Lung (tissue), 17 donors: ENCODE measurements at places on chromosomes 1 and 21.

DNA sequence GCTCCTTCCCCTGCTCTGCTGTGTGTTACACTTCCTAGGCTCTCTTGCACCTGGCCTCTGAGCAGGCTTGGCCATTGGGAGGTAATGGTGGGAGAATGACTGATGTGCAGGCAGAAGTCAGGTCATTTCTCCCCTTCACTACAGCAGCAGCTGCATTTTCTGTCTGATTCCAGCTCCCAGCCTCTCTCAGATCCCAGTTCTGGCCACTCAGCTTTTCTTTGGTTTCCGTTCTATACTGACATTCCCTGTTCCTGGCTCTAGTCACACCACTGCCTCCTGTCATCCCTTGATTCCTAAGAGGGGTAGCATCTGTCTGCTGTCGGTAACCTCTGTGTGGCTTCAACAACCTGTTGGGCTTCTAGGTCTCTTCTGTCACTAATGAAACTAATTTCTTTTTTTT, 127.7 kb upstream of the HOOK1 start:
- DNase-seq: no peak

DNA sequence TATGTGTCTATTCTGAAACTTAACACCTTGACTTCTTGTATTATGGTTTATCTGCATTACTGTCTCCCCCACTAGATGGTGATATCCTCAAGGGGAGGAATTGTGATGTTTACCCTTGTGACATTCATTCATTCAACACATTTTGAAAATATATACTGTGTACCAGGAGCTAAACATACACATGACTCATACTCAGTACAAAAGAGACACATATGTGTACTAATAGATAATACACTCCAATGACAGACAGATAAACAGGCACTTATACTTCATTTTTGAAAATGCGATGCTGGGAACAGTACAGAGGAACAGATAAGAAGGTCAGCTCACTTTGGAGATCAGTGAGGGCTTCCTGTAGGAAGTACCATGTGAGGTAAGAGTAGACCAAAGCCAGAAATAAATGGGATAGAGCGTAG, 8.9 kb upstream of the RAB3GAP2 start:
- peak; percentile 22 for DNase-seq

DNA sequence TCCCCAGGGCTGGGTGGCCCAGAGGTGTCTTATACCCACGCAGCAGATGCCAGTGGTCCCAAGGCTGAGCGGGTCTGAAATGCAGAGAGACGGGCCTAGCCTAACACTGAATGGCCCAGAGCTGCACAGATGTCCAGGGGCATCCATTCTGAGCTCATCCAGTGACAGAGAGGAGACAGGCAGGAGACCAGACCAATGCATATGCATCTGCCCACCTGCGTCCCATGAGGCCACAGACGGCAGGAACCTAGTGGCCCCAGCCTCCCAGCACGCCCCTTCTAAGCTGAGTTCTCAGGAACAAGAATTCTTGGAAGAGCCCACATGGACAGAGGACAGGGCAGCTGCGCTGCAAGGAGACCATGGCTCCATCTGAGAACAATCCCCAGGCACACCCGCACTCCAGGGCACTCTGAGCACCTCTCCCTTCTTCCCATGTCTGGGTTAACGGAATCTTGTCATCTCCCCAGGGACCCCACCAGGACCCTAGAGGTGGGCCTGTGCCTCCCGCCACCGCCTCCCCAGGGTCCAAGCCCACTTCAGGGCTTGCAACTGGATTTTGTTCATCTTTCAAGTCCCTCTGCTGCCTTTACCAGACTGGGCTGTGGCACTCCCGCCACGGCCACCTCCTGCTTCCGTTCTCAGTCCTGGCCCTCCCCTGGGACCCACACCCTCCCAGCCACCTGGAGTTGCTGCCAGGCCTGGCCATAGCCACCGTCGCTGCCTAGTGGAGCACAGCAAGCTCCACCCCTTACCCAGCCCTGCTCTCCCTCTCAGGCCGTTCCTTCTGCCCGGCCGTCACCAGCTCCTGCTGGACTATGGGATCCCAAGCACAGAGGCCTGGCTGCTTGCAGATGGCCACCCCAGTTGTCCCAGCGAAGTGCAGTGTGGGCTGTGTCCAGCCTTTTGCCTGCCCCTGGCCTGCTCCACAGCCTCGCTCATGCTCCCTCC, 3.3 kb downstream of the WNT3A start:
- DNase-seq: no peak

DNA sequence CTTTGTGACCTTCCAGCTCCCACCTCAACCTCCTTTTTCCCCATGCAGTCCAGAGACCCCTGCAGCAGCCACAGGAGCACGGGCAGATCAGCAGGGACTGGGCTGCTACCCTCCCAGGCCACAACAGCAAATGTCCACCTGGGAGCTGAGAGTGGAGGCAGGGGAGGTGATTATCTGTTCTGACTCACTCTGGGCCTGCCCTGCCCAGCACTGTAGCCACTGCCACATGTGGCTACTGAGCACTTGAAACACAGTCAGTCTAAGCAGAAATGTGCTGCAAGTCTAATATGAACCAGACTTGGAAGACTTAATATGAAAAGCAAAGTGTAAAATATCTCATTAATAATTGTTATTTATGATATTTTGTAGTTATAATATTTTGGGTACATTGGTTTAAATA, 148.9 kb upstream of the VANGL1 start:
- DNase-seq: no peak

- DNase-seq: no peak
These were observed 43.1 kb upstream of the PTPRC start for GRCh38 chr1:198595765-198596164.

GRCh38 chr1:29698033-29698432, 461.7 kb downstream of the PTPRU start:
- peak; percentile 51 for DNase-seq

DNA sequence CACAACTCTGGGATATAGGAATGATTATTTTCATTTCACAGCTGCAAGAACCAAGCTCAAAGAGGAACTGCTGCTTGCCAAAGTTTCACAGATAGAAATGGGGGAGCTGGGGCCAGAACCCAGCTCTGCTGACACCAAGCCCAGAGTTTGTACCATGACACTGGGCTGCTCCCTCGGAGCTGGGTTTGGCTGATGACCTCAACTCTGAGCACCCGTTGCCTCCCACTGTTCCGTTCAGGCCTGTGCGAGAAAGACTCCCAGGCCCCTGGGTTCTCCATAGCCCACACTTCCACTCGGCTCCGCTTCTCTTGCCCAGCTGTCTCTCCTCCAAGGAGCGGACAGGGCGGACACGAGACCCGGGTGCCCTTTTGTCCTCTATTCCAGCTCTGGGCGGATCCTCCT, 55.2 kb downstream of the NGF start:
- DNase-seq: peak; percentile 51

DNA sequence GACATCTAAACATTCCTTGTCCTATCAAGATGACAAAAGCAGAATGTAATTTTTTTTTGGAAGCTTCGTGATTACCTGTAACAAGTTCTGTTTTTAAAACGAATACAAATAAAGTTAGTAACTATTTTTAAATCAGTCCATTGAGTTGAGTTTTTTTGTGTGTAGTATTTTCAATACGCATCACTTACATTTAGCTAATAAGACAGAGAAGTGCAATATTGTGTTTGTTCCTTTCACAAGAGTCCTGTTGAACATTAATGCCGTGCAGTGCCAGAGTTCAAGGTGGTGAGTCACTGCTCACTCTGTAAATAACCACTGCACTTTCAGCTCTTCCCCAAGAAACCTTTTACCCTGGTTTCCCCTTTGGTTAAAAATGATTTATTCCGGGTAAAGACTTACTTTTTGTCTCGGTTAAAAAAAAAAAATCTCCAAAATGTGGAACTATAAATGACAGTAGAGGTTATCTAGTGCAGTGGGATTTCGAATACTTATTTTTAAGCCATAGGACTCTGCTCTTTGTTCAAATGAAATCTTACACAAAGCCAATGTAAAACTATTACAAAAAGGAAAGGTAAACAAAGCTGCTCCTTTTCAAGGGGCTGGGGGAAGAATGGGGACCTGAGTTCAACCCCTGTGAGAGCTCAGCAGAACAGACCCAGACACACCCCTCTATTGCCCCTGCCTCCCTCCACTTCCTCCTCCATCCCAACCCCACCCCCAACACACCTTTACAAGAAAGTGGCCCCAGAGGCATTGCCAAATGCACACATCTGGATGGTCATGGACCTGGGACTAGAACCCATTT, 14.8 kb upstream of the NCMAP start:
- no peak for DNase-seq

DNA sequence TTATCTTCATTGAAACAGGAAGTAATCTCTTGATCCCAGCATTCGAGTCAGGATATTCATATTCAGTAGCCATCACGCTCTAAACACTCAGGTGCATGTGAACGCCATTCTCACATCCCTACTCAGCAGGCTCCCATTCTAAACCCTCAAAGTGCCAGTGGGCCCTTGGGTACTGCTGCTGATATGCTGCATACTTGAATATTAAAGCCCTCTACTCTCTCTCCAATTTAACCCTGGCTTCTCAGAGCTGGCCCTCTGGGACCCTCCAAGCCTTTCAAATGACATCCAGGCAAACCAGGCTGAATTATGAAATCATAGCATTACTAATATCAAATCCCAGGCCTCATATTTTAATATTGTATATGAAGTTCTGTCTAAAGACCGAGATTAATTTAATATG, 468.2 kb downstream of the NUF2 start:
- DNase-seq: no peak

DNA sequence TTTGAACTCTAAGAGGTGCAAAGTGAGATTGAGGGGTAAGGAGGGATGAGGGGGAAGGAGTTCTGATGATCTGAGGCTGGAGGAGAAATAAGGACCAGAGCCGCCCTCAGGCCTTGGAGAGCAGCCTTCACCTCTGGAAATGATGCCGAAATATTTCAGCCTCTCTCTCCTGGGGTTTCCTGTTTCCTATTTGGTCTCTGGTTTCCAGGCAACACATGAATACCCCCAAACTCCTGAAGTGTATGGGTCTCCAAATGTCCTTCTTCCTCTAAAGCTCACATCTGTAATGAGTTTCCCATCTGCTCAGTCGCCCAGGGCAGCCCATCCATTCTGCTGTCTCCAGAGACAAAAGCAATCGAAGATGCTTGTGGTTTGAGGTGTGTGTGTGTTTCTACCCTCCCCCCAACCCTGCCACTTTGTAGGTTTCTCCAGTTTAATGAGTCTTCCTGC, 52.0 kb upstream of the FAM20B start:
- DNase-seq: peak; percentile 61

DNA sequence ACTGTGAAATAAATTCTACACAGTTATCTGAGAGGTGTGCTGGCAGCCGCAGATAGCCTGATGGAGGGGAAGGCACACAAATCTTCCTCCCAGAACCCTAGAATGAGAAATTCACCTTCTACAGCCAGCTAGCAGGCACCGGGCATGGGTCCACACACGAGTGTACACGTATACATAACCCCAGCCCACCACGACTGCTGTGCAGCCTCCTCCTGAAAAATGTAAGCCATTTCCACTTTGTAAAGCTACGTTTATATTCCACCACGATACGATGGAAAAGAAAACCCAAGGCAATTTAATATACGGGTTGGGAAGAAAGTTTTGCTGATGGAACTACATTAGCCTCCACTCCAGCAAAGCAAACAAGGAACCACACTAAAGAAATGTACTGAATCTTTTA, 1.8 kb downstream of the BTG3 start:
- peak; percentile 50 for DNase-seq

GRCh38 chr1:165168467-165168866, 188.0 kb downstream of the LMX1A start:
- DNase-seq: no peak

- DNase-seq: no peak
These were observed 112.4 kb upstream of the VANGL1 start for GRCh38 chr1:115529216-115529897.

DNA sequence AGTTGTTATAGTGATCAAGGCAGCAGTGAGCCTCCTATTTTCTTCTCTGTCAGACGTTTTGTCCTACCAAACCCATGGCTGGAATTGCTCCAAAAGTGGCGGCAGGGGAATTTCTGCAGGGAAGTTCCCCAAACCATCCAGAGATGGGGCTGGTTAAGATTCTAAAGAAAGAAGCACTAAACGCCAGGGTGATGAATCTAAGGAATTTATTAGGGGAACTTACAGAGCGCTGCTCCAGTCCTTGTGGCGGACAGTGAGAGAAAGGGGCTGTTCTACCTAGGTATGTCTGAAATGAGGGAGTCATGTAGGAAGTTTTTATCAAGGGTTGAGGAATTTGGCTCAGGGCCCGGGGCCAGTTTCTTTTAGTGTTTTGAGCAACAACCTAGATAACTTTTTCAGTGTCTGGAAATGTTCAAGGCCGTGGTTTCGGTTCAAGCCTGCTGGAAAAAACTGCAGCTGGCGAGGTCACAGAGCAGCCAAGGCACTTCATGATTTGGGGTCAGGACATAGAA, 222.4 kb upstream of the B3GALT2 start:
- DNase-seq: peak; percentile 82

DNA sequence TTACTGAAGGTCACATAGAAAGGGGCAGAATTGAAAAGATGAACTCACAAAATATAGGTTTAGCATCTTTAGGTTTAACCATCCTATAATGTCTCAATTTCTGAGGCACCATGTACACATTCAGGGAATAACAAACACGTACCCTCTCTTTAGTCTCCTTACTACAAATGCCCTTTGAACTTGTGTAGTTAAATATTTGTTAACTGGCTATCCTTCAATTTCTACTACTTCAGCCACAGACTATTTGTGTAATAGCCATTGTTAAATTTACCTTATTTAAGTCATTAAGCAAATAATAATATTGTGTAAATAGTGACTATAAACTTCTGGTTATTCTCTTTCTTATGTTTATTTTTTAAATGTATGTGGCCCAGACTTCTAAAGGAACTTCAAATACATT, 600.5 kb downstream of the KCNT2 start:
- no peak for DNase-seq

GRCh38 chr1:239977416-239977815, 114.3 kb upstream of the FMN2 start:
- DNase-seq: no peak

DNA sequence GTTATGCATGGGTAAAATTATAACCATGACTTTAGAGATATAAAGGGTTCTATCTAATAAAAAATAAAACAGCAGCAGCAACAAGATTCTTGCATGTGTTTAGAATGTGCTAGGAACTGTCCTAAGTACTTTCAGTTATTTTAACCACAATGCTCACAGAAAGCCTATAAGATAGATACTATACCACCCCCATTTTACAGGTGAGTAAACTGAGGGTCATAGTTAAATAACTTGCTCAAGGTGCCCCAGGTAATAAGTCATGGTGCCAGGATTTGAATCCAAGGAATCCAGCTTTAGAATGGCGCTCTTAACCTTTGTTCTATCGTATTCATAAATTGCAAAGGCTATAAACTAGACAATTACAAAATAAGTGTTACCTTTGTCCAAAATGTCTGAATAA, 53.4 kb downstream of the FRRS1 start:
- DNase-seq: no peak

DNA sequence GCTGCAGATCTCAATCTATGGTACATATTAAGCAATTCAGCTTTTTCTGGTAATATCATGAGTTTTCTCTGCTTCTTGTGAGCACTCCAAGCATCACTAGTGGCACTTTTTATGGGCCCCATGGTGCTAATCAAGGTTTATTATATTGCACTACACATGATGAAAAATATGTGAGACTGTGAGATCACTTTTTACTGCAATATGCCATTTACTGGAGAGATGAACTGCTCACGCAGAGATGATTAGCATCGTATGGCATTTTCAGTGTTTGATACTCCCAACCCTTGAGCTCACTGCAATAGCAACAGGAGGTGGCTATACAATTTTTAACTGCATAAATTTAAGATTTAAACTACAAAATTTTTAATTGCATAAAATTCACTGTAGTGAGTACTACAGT, 8.7 kb upstream of the KCNK1 start:
- peak; percentile 20 for DNase-seq
